Activated naive CD8-positive, alpha-beta T cell treated with anti-CD3 and anti-CD28 coated beads, Interleukin-2, amount 10 ng/mL, durations not matched to agents 7 days and 5 days (primary cell): ENCODE measurements at places on chromosomes 16 and 17. TPM values are rescaled to one million over a fixed set of nuclear protein-coding genes. Genes with fewer than 3 reads are reported as not detected.

- H3K27ac ChIP-seq, result no peak overlapping the region
- no peak for DNase-seq
- H3K4me1 ChIP-seq, result peaks cover 3% of the 10 kb centered on the region
- H3K4me3 ChIP-seq, result no peak overlapping the region
Measured at GRCh38 chr16:24853830-24854229, 8.1 kb downstream of the SLC5A11 start.

GRCh38 chr16:66752958-66753357, 1.5 kb upstream of the DYNC1LI2 start:
- H3K27me3 ChIP-seq, result peaks cover 38% of the 10 kb centered on the region
- DNase-seq, result no peak
- H3K27ac ChIP-seq, result no peak overlapping the region
- peaks cover 16% of the 10 kb centered on the region for H3K36me3 ChIP-seq

SLC6A4 gene
- not detected for total RNA-seq

GRCh38 chr17:67098006-67098405, 53.7 kb downstream of the CACNG1 start:
- no peak overlapping the region for H3K4me3 ChIP-seq
- H3K27ac ChIP-seq, result no peak overlapping the region
- no peak for DNase-seq
- H3K36me3 ChIP-seq, result peaks cover 48% of the 10 kb centered on the region

- no peaks in the 10 kb centered on the region for H3K36me3 ChIP-seq
- DNase-seq, result no peak
- H3K27ac ChIP-seq, result no peak overlapping the region
- peaks cover 6% of the 10 kb centered on the region for H3K4me1 ChIP-seq
Measured at GRCh38 chr17:76873856-76874255, 5.7 kb downstream of the MGAT5B start.

OR2C1 gene
- not detected for total RNA-seq

- peaks cover 21% of the 10 kb centered on the region for H3K27me3 ChIP-seq
- no peak overlapping the region for H3K4me3 ChIP-seq
- DNase-seq, result no peak
- no peak overlapping the region for H3K27ac ChIP-seq
- no peaks in the 10 kb centered on the region for H3K36me3 ChIP-seq
Measured at GRCh38 chr17:43328650-43329049, 70.1 kb upstream of the ARL4D start.

- DNase-seq, result no peak
- no peak overlapping the region for H3K27ac ChIP-seq
- peak overlapping the region; percentile 15 for H3K4me3 ChIP-seq
- peaks cover 57% of the 10 kb centered on the region for H3K36me3 ChIP-seq
- H3K27me3 ChIP-seq, result no peaks in the 10 kb centered on the region
Measured at GRCh38 chr17:77144227-77144626, 3.5 kb downstream of the SEC14L1 start.

DNA sequence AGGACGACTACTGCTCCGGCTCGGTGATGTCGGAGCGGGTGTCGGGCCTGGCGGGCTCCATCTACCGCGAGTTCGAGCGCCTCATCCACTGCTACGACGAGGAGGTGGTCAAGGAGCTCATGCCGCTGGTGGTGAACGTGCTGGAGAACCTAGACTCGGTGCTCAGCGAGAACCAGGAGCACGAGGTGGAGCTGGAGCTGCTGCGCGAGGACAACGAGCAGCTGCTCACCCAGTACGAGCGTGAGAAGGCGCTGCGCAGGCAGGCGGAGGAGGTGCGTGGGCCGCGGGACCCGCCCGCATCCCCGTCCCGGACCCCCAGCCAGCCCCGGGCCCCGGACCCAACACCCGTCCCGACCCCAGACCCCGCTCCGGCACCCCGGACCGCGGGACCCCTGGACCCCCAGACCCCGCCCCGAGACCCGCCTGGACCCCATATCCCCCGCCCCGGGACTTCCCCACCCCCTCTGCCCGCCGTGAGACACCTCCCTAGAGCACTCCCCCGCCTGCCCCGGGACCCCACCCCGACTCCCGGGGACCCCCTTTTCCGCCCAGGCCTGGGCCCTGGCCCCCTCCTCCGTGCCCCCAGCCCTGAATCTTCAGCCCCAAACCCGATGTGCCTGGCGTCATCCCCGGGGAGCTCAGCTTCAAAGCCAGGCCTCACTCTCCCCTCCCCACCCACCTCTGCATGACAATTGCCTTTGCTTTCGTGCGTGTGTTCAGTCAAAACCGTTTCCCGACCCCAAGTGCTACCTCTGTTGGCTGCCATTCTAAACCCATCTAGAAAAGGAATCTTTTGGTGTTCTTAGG, 594 bp downstream of the MAPK8IP3 start:
- peak overlapping the region; percentile 98 for H3K4me3 ChIP-seq
- peaks cover 2% of the 10 kb centered on the region for H3K36me3 ChIP-seq
- peak; percentile 44 for DNase-seq
- no peaks in the 10 kb centered on the region for H3K27me3 ChIP-seq
- peak overlapping the region; percentile 86 for H3K27ac ChIP-seq

DNA sequence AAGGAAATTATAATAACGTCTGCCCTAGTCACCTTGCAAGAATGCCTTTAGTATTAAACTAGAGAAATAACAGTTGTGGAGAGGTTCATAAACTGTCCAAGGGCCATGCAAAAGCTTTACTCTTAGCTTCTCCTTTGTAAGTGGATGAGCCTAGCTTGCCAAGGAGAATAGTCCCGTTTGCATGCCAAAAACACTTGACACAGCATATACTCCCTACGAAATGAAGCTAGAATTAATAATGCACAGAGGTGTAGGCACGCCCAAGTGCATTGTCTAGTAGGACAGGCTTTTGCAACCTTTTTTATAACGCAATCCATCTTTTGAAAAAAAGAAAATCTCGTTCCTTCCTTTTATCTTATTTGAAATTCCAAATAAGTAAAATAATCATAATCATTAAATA, 12.8 kb upstream of the CDRT4 start:
- peaks cover 6% of the 10 kb centered on the region for H3K4me1 ChIP-seq
- no peaks in the 10 kb centered on the region for H3K27me3 ChIP-seq
- no peak for DNase-seq
- peaks cover 9% of the 10 kb centered on the region for H3K36me3 ChIP-seq

ZNF287 gene
- total RNA-seq, result 13.0 TPM

GRCh38 chr17:2089021-2089422, 34.1 kb downstream of the HIC1 start:
- no peak for DNase-seq
- H3K4me3 ChIP-seq, result peak overlapping the region; percentile 90
- peaks cover 71% of the 10 kb centered on the region for H3K4me1 ChIP-seq
- H3K27ac ChIP-seq, result peak overlapping the region; percentile 97

GPRC5C gene
- not detected for total RNA-seq

DNA sequence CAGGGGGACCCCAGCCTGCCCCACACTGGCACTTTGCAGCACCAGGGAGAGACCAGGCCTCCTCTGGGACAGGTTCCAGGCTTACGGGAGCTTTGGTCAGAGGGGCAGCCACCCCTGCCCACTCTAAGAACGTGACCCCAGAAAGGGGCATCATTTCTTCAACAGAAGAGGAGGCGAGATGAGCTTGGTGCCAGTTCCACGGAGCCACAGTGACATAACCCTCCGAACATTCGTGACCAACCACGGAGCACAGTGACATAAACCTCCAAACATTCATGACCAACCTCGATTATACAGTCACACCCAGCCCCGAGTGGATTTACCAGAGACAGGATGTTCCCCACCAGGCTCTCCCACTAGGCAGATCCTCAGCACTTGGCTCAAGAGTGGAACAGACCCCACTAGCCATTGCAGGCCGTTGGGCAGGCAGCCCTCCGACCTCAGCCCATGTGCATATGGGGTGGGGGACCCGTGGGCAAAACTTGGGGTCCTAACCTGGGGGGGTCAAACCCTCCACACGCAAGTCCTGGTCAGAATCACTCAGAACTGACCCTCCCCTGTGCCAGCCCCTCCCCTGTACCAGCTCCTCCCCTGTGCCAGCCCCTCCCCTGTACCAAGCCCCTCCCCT, 112.9 kb downstream of the METRNL start:
- H3K27me3 ChIP-seq, result peaks cover 3% of the 10 kb centered on the region
- DNase-seq, result peak; percentile 27
- no peak overlapping the region for H3K27ac ChIP-seq
- H3K4me3 ChIP-seq, result no peak overlapping the region
- H3K4me1 ChIP-seq, result peaks cover 14% of the 10 kb centered on the region
- no peaks in the 10 kb centered on the region for H3K36me3 ChIP-seq

DNA sequence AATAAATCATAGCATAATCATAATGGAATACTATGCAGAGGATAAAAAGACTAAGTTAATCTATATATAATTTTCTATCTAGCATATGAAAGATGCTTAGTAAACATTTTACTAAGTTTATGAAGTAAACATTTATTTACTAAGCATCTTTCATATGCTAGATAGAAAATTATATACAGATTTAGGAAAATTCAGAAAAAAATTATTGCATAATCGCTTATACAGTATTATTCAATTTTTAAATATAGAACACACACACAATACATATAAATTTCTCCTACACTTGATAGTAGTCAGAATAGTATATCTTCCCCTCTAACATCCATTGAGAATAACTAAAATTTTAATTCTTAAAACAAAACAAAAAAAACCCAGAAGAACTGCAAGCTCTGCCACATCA, 110.8 kb downstream of the CA4 start:
- H3K4me3 ChIP-seq, result no peak overlapping the region
- peaks cover 10% of the 10 kb centered on the region for H3K36me3 ChIP-seq
- H3K4me1 ChIP-seq, result no peaks in the 10 kb centered on the region
- no peaks in the 10 kb centered on the region for H3K27me3 ChIP-seq
- H3K27ac ChIP-seq, result no peak overlapping the region

DNA sequence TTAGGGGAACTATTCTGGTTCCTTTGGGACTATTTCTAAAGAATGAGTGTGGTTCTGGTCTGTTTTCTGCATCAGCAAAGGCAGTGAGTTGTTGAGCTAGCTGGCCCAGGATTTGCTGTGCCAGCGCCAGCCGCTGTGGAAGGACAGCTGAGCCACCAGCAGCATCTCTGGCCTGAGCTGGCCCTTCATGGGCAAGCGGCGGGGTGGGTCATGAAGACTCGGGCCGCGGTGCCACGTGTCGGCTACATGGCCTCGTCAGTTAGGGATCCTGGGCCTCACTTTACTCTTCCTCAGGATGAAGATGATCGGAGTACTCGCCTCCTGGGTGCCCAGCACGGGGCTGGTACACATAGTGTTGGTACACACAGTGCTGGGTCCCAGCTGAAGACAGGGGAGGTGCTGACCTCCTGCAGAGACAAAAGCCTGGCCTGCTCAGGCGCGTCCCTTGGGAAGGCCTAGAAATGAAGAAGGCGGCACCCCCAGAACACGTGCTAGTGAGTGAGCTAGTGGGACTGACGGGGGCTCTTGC, 17.9 kb upstream of the FAAP100 start:
- peaks cover 9% of the 10 kb centered on the region for H3K36me3 ChIP-seq
- H3K27ac ChIP-seq, result no peak overlapping the region
- DNase-seq, result no peak
- no peak overlapping the region for H3K4me3 ChIP-seq

CD300LB gene
- not detected for total RNA-seq

KRT28 gene
- total RNA-seq, result not detected

OTOP2 gene
- not detected for total RNA-seq

- H3K27me3 ChIP-seq, result no peaks in the 10 kb centered on the region
- H3K27ac ChIP-seq, result peak overlapping the region; percentile 80
- H3K4me1 ChIP-seq, result peaks cover 51% of the 10 kb centered on the region
Measured at GRCh38 chr17:29149431-29150064, 30.6 kb downstream of the MYO18A start.

SLC47A1 gene
- not detected for total RNA-seq

DNA sequence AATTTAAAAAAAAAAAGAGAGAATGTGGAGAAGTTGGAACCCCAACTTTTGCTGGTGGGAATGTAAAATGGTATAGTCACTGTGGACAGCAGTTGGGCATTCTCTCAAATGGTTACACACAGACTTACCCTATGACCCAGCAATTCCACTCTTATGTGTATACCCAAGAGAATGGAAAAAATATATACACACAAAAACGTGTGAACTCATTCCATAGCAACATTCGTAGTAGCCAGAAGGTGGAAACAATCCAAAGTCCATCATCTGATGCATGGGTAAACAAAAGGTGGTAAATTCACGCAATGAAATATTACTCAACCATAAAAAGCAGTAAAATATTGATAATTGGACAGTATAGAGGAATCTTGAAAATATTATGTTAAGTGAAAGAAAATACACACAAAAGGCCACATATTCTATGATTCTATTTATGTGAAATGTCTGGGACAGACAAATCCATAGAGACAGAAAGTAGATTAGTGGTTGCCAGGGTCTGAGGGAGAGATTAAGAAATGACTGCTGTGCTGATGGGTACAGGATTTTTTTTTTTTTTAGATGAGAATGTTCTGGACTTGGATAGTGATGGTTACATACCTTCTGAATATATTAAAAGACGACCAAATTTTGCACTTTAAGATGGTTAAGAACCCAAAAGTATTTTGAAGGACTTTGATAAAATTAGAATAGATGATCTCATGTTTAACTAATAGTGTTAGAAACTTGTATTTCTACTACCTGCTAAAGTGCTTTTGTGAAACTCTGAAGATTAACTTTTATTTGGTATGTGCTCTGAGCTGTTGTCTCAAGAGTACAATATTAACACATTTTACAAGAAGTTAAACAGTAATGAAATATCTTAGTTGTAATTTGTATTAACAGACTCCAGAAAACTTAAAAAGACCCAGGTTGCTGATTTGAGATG, 60.9 kb downstream of the MRTFB start:
- H3K36me3 ChIP-seq, result peaks cover 11% of the 10 kb centered on the region
- H3K27me3 ChIP-seq, result no peaks in the 10 kb centered on the region
- H3K4me3 ChIP-seq, result no peak overlapping the region
- no peak for DNase-seq
- H3K27ac ChIP-seq, result no peak overlapping the region

SEPTIN1 gene
- total RNA-seq, result 293 TPM

DNA sequence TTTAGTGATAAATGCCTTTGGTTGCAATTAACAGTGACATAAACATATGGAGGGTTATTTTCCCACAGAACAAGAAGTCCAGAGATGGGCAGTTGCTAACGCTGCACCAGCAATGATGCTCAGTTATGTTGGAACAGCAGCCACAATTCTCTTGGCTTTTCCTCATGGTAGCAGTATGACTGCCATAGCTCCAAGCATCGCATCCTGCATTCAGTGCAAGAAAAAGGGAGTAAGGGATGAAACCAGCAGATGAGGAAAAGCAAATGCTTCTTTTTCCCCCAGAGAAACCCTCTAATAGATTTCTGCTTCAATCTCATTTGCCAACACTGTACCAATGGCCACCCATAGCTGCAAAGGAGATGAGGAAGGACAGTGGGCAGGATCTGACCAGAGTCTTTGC, 13.0 kb upstream of the ZCCHC14 start:
- no peak overlapping the region for H3K27ac ChIP-seq
- DNase-seq, result no peak
- H3K27me3 ChIP-seq, result peaks cover 18% of the 10 kb centered on the region
- H3K36me3 ChIP-seq, result no peaks in the 10 kb centered on the region
- H3K4me3 ChIP-seq, result no peak overlapping the region
